Aorta (tissue), 5 donors: ENCODE measurements at places on chromosomes 5 and 9. TPM values are rescaled to one million over a fixed set of nuclear protein-coding genes. Genes with fewer than 3 reads are reported as not detected.

DNA sequence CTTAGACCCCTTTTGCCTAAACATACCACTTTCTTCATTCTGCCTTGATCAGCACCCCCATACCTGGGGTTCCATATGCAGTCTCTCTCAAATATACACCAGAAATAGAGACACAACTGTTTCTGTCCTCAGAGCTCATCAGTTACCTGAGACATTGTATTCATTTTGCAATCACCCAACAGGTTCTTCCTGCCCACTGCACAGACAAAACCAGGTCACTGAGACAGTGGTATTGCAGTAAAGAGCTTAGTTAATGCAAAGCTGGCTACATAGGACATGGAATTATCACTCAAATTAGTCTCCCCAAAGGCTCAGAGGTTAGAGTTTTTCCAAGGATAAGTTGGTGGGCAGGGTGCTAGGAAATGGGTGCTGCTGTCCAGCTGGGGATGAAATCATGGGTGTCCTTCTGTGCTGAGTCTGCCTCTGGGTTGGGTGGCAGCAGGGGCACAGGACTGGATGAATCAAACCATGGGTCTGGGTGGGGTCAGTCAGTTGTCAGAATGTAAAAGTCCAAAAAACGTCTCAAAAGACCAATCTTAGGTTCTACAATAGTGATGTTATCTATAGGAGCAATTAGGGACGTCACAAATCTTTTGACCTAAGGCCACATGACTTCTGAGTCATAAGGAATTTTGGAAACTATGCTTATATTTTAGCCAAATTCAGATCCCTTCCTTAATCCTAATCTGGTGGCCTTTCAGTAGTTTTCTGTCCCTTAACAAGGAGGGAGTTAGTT is 41.0 kb downstream of the KCNV2 start:
- H3K4me1 ChIP-seq, result peaks cover 5% of the 10 kb centered on the region
- H3K36me3 ChIP-seq, result no peaks in the 10 kb centered on the region
- H3K27me3 ChIP-seq, result no peaks in the 10 kb centered on the region
- H3K27ac ChIP-seq, result no peak overlapping the region
- no peak overlapping the region for H3K4me3 ChIP-seq

DNA sequence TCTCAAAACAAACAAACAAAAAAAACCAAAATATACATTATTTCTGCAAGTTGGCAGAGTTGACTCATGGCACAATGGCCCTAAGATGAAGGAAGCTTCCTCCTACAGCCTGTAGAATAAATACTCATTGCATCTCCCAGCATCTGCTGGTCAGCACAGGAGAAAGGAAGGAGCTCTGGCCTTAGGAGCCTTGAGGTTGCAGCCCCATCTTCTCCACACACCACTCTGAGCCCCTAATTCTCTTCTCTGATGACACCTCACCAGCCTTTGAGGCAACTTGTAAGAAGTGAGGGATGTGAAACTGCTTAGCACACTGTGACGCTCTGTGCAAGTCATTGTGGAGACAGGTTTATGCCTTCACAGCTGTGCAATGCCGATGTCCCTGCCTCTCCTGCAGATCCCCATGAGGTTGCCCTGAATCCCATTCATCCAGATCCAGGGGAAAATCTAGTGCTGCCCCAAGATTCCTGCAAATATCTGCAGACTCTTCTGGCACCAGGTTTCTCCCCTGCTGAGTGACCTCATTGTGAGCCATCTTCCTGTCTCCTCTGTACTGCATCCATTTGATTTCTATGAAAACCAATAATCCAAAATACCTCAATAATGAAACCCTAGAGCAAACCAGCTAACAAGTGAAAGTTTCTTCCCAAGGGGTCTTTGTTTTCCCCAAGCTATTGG is 65.3 kb upstream of the TGFBR1 start:
- no peak overlapping the region for H3K4me3 ChIP-seq
- H3K27me3 ChIP-seq, result no peaks in the 10 kb centered on the region
- H3K36me3 ChIP-seq, result no peaks in the 10 kb centered on the region
- no peaks in the 10 kb centered on the region for H3K4me1 ChIP-seq
- H3K27ac ChIP-seq, result no peak overlapping the region
- no peak for DNase-seq

DNA sequence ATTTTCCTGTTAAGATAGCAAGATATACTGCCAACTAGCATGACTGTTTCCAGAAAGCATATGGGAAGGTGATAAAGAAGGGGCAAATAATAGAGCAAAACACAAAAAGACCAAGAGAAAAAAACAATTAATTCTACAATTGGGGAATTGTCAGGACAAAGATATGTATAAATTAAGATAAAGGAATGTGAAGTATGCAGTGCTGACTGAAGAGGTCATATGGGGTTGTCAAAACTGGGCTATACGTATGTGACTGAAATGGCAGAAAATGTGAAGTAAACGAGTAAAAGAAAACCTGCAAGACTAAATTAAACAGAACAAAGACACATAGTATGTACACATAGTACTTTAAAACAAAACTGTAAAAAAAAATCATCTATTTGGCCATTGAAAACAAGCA is 222.3 kb downstream of the ARL15 start:
- no peaks in the 10 kb centered on the region for H3K4me1 ChIP-seq
- H3K4me3 ChIP-seq, result no peak overlapping the region
- no peak overlapping the region for H3K27ac ChIP-seq
- no peak for DNase-seq

DNA sequence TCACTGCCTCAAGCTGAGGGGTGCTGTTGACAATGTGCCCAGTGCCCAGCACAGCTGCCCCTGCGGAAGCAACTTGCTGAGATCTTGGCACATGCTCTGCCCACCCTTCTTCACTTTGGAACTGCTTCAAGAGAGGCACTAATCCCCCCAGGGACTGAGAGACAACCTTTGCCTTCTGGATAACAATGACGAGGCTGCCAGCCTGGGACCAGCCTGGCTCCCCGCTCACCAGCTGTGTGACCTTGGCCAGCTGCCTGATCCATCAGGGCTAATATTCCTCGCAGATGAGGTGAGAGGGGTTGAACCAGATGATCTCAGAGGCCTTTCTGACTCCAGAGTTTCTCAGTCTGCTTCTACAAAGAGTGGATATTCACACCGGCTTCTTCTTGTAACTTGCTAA is 81.0 kb downstream of the SHB start:
- H3K27me3 ChIP-seq, result no peaks in the 10 kb centered on the region
- H3K27ac ChIP-seq, result no peak overlapping the region
- peak; percentile 58 for DNase-seq
- no peak overlapping the region for H3K4me3 ChIP-seq
- H3K36me3 ChIP-seq, result no peaks in the 10 kb centered on the region

DNA sequence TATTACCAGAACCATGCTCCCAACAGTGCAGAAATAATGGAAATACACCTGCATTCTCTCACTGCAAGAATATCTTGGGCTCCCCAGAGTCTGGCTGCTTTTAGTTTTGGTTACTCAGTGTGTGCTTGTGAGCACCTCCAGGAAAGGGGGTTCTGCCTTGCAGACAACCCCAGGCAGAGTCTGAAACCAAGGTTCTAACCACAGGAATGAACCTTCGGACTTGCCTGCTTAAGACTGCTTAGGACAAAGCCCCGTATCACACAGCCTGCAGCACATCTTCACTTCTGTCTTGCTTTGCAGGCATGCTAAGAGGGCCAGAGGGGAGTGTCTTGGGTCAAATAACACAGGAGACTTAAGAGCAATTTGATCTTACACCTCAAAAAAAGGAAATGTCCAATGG is 94.8 kb upstream of the SPATA31C2 start:
- H3K4me3 ChIP-seq, result no peak overlapping the region
- H3K4me1 ChIP-seq, result peaks cover 3% of the 10 kb centered on the region
- H3K27me3 ChIP-seq, result no peaks in the 10 kb centered on the region
- DNase-seq, result no peak
- no peaks in the 10 kb centered on the region for H3K36me3 ChIP-seq
- no peak overlapping the region for H3K27ac ChIP-seq

DNA sequence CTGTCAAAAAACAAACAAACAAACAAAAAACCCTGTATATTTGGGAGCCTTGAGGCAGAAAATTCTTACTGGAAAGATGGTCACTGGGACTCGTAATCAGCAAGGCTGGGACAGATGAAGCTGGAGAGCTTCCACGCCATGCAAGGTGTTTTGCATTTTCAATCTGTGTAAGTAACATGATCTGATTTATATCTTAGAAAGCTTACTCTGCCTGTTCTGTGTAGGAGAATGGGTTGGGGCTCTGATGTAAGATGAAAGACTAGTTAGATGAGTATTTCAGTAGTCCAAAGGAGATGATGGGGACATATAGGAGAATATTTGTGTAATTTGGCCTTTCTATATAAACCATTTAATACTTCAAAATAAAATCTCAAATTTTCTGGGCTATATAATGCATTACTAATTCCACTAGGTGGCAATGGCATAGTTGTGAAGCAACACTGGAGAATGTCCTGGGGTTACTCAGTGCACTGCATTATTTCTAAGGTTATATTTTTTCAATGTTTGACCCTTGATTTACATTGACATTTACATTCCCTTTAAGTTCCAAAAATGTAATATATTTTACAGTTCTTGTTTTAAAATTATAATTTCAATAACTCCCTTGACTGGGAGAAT is 21.9 kb upstream of the FSD1L start:
- DNase-seq, result no peak
- no peaks in the 10 kb centered on the region for H3K36me3 ChIP-seq
- H3K27me3 ChIP-seq, result no peaks in the 10 kb centered on the region
- no peaks in the 10 kb centered on the region for H3K4me1 ChIP-seq
- no peak overlapping the region for H3K4me3 ChIP-seq

TMOD1 gene
- 56.6 TPM for total RNA-seq

NIPBL gene
- 66.7 TPM for total RNA-seq

CBY3 gene
- not detected for total RNA-seq
